ENCODE measurements at places on chromosomes 2 and 18.
A peak's percentile ranks its signal among the peaks of the same experiment; 100 is the strongest.

DNA sequence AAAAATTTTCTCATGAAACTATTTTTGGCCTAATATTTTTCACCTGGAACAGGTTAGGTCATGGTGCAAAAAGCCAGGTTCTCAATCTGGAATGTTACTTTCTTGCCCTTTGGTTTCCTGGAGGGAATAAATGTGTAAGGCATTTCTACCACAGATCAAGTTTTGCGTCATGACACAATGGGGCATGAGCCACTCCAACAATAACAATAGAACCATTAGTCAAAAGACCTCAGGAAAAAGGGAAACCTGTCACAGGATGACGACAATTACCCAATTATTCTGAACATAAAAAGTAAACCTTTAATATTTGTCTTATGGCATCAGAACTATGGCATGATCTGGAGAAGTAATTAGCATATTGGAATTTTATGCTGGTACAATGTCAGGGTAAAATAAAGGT is 88.2 kb upstream of the HNRNPA3 start:
- DNase-seq: no peak

DNA sequence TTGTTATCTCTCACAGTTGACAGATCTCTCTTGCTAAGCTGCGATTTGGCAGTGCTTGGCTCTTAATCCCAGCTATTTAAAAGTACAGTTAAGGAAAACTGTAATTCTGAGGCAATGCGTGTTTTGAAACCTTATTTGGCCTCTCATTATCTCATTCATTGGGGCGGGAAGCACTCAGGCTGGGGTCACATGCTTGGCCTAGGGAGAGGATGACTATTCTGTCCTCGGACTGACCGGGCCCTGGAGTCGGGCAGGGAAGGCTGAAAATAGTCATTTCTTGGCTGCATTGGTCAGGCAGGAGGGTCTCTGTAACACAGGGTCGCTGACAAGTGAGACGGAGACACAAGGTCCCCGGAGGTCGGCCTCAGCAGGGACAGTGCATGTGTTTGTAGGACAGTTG is 20.2 kb upstream of the EMILIN2 start:
- no peak for DNase-seq

DNA sequence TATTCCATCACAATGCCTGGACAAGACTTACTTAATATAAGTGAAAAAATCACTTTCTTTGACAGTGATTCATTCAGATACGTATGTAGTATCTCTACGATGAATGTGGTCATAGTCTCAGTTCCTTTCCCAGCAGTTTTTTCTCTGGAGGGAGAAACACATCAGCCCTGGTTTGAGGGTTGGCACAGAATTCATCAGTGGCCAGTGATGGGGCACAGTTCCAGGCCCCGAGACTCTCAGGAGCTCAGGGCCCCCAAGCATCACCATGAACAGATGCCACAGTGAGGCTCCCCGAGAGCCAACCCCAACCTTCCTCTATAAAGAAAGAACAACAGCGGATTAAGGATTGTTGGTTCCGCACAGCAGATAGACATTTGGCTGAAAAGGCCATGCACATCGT is 12.5 kb downstream of the PRKAG3 start:
- DNase-seq: no peak

GRCh38 chr2:150570712-150571111 is 83.2 kb upstream of the RND3 start:
- no peak for DNase-seq

DNA sequence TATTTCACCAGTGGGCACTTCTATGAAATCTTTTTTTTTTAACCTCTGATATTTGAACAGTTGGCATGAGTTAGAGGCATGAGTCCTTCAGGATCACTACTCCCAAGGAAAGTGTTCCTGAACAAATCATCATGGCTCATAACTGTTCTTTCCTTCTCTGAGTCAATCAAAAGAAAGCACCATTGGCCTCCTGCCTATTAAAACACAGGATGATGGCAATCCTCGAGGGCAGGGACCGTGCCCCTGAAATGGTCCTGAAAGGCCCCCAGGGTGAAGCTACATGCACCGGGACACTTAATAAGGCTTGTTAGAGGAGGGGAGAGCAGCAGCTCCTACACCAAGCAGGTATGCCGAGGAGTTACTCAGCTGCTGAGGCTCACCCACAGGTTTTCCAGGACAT is 43.5 kb downstream of the SLC14A2 start:
- no peak for DNase-seq

DNA sequence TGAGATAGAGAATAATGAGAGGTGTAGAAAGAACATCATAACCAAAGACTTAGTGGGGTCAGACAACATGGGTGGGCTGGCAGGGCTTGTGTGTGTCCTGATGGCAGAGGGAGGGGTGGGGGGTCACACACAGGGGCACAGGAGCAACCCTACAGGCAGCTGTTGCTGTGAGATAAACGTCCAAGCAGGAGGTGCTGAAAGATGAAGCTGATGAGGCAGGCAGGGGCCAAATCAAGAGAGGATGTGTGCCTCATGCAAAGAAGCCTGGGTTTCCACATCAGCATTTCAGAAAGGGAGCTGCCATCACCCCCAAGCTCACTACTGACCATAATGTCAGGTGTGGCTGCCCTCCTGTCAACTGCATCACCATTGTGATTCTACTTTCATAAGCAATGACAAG is 16.0 kb upstream of the SKA1 start:
- no peak for DNase-seq

DNA sequence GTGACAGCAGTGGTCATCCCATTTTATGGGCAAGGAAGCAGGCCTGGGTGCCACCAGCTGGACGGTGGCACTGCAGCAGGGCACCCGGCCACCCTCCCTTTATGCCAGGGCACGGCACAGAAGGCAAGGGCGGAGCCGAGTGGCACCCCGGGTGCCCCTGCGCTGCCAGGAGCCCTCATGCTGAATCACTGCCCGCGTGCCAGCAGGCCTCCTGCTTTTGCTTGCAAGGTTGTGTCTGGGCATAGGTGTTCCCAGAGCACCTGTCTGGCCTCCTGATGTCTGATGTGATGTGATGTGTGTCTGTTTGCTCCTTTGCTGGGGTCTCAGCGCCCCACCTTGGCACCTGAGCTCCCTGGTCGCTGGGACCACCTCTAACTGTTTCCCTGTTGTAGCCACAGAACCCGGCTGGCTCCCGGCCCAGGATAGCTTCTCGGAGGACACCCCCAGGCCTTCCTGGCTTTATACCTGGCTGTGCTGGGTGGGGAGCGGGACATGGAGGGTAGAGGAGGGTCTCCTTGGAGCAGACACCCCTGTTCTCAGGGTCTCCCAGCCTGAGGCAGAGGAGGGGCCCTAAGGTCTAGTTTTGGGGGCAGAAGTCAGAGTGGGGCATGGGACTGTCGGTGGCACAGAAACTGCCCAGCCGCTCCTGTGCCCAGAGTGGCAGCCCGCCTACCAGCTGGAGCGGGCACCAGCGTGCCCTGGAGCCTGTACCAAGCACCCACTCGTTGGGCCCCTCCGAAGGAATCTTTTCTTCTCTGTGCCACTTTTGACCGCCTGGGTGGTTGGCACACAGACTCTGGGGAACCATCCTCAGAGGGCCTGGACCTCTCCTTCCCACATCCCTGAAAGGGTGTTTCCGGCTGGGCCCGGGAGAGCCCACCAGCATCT is 3.6 kb downstream of the GPC1 start:
- no peak for DNase-seq

GRCh38 chr18:26579941-26580618 is 31.7 kb upstream of the KCTD1 start:
- no peak for DNase-seq

DNA sequence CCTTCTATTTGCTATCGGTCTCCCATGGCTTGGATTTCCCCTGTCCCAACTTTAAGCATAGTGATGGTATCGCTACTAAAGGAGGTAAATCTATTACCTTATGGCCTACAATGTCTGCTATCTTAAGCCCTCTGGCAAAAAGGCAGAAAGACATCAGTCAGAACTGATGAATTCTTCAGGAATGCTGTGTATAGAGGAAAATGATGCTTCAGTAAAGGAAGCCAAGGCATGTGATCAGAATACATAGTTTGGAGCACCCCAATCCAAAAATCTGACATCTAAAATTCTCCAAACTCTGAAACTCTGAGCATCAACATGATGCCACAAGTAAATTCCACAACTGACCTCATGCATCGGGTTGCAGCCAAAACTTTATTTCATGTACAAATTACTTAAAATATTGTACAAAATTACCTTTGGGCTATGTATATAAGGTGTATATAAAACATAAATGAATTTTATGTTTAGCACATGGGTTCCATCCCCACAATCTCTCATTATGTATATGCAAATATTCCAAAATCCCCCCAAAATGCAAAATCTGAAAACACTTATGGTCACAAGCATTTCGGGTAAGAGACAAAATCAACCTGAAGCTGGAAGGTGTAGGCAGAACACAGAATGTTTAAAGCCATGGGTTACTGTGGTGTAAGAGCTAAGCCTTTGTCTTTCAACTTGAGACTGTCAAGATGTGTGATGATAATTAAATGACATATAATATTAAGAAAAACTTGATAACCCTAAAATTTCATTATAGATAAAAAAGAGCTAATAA is 66.2 kb downstream of the CUL3 start:
- no peak for DNase-seq

DNA sequence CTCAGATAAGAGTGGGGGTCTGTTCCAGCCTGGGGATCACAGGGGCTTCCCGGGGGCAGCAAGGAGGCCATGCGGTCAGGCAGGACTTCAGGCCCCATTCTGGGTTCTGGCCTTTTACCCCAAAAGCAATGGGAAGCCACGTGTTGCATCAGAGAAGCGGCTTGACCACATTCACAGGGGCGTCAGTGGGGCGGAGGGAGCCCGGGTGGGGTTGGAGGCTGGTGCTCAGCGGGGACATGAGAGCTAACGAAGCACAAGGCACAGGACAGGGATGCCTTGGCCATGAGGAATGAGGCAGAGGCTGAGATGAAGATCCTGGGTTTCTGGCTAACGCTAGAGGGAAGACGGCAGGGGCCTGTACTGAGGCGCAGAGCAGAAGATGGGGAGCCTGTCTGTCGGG is 6.1 kb downstream of the HJURP start:
- DNase-seq: no peak

GRCh38 chr2:2026252-2026831 is 282.0 kb upstream of the PXDN start:
- DNase-seq: no peak

- no peak for DNase-seq
Observed at GRCh38 chr2:189364607-189365006, 76.7 kb upstream of the WDR75 start.

DNA sequence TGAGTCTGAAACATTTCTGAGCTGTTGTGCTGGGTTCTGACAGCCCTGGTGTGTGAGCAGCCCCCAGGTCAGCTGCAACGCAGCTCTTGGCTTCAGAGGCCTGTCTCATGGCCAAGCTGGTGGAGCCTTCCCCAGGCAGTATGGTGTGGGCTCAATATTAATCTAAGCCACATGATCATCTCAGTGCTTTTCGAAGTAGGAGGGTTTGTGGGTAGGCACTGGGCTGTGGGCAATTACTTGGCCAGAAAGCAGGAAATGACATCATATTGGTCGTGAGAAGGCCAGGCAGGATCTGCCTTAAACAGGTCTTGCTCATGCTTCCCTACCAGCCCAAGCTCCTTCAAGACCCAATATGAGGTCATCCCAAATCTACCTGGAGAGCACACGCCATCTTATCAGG is 26.9 kb downstream of the LOXHD1 start:
- no peak for DNase-seq

GRCh38 chr2:176166272-176166671 is 9.2 kb downstream of the HOXD3 start:
- no peak for DNase-seq

GRCh38 chr2:176613323-176613987 is 344.2 kb downstream of the MTX2 start:
- no peak for DNase-seq

- no peak for DNase-seq
Observed at GRCh38 chr2:10740226-10740625, 18.8 kb downstream of the ATP6V1C2 start.

DNA sequence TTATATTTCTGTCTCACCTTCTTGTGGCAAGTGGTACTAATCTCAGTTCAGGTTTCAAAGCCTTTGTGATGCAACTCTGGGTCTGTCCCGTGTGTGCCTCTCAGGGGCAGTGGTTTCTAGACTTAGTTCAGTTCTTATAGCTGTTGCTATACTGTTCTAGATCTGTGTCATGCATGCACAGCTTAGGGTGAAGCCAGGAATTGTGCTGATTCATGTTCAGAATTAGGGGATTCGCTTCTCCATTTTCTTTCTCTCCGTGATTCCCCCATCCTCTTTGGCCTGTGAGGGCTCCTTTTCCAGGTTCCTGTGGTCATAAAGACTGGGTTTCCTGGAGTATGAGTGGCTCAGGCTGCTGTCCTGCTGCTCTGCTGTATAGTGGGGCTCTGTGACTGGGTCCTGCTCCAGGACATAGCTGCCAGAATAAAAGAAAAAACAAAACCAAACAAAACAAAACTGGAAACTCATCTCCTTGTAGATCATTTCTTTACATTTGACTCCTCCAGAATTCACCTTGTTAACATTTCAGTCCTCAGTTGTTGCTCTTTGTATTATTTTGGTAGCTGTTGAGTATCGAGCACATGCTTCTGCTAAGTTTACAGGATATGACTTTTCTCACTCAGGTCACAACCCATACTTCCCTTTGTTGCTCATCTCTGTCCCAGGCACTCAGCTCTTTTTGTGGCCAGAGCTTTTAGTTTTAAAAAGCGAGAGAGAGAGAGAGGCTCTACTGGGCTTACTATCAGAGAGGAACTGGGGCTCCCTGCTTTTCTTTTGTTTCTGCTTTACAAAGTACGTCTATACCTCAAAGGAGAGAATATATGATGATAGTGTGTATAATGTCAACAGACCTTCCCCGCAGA is 34.2 kb downstream of the CERS6 start:
- DNase-seq: peak; percentile 17

DNA sequence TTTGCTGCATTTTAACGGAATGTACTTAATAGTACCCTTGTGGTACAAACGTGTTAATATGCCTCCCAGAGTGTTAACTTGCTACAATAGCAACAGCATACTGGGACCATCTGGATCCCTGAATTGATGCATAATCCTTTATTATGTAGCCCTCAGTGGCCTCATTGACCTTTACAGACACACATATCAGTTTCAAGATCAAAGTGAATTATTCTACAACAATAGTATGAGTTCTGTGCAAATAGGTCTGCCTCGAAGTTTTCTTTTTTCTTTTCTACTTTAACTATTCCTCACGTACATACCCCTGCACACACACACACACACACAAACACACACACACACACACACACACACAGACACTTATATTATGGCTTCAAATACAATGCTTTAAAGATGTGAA is 1622.1 kb downstream of the LRP1B start:
- no peak for DNase-seq

GRCh38 chr2:117232305-117232704 is 582.2 kb upstream of the DDX18 start:
- no peak for DNase-seq

Data from CD4-positive, alpha-beta T cell treated with Interleukin-15 for 1 hour (primary cell).